ENCODE measurements at places on chromosomes 2 and 18. TPM values are rescaled to one million over a fixed set of nuclear protein-coding genes. Genes with fewer than 3 reads are reported as not detected.

- H3K27me3 ChIP-seq = no peaks in the 10 kb centered on the region
- no peak for DNase-seq
- H3K36me3 ChIP-seq = no peaks in the 10 kb centered on the region
- no peak overlapping the region for H3K4me3 ChIP-seq
- no peaks in the 10 kb centered on the region for H3K4me1 ChIP-seq
- H3K27ac ChIP-seq = no peak overlapping the region
Measured at GRCh38 chr2:31000970-31001369, 137.3 kb downstream of the GALNT14 start.

DNA sequence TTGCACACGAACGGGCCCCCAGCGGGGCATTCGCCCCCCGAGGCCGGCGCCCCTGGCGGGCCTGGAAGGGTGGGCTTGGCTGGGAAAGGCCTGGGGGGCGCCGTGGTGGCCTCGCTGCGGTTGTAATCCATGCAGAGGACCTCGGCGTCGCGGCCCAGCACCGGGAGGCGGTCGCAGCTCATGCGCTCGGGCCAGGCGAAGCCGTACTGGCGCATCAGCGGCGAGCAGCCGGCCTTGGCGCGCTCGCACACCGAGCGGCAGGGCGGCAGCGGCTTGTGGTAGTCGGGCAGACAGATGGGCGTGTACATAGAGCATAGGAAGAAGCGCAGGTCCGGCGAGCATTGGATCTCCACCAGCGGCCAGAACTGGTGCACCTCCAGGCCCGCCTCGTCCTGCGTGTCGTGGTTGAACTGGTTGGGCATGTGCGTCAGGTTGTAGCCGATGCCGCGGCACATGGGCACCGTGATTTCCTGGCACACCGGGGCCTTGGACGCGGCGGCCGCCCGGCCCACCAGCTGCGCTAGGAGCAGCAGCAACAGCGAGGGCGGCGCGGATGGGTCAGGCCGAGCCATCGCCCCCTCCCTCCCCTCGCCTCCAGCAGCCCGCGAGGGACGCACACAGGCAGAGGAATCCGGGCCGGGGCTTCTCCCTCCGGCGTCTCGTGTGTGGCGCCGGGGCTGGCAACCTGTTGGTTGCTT lies 1.4 kb downstream of the FZD5 start:
- H3K4me3 ChIP-seq = peak overlapping the region; percentile 83
- H3K36me3 ChIP-seq = peaks cover 4% of the 10 kb centered on the region
- H3K4me1 ChIP-seq = peaks cover 30% of the 10 kb centered on the region
- peak overlapping the region; percentile 7 for H3K27ac ChIP-seq

DNA sequence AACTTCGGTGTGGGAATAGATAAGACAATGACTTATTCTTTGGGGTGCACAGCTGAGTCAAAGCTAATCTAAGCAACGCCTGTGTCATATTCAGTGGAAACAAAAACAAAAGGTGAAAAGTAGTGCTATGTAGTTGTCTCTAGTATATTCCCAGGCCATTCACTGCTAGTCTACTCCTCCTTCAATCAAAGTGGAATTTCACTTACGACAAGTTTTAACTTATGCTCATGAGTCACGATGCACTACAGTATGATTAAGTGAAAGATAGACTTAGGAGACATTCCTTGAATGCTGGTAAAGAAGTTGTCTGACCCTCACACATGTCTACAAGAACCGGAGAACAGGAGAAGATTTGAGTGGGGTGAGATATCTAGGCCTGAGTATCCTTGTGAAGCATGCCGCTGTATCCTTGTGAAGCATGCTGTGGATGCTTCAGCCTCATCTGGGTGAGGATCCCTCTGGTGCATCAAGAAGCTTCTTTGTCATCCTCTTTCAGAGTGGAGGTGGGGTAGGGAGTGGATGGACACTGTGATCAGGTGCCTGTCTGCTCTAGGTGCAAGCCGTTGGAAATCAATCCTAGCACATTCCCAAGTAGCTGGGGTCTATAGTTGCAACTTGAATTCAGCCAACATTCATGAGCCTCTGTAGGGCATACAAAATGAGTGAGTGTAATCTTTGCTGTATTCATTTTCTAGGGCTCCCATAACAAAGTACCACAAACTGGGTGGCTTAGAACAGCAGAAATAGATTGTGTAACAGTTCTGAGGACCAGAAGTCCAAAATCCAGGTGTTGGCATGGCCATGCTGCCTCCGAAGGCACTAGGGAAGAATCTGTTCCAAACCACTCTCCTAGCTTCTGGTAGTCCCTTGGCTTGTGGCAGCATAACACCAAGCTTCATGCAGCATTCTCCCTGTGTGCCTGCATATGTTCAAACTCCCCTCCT lies 173.5 kb upstream of the FN1 start:
- H3K36me3 ChIP-seq = no peaks in the 10 kb centered on the region
- no peak overlapping the region for H3K4me3 ChIP-seq
- peaks cover 48% of the 10 kb centered on the region for H3K4me1 ChIP-seq
- no peaks in the 10 kb centered on the region for H3K27me3 ChIP-seq
- H3K27ac ChIP-seq = no peak overlapping the region

- H3K36me3 ChIP-seq = no peaks in the 10 kb centered on the region
- H3K4me1 ChIP-seq = peaks cover 27% of the 10 kb centered on the region
- peaks cover 39% of the 10 kb centered on the region for H3K27me3 ChIP-seq
- H3K27ac ChIP-seq = no peak overlapping the region
Measured at GRCh38 chr2:10080536-10081304, 509 bp upstream of the CYS1 start.

DNA sequence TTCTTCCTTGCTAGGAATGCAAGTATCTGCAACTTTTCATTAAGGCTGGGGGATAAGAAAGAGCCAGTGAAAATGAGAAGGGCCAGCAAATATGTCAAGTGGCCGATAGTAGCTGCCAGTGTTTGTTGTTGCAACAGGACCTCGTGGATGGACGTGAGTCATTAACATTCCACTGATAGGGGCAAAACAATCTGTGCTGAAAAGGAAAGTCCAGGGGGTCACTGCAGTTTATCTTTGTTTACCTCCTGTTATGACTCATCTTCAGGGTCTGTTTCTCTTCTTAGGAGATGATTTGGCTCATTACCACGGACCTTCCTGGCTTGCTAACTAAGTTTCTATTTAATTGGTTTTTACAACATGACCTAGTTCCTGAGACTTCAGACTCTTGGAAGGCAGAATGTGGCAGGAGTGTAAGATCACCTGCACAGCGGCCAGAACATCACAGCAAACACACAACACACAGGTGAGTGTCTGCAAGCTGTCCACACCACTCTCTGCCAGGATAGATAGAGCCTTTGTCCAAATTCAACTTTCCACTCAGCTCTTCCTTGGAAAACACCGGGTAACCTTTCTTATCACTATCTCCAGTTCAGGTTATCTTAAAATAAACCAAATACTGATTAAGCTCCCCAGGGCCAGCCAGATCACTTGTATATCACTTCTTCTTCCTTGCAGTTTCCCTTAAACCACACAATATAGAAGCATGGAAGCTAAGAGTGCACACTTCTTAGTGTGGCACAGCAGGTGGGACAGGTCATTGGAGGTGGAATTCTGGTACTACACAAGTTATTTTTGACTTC lies 157.5 kb upstream of the LMAN1 start:
- no peak overlapping the region for H3K4me3 ChIP-seq
- peaks cover 81% of the 10 kb centered on the region for H3K4me1 ChIP-seq
- H3K27me3 ChIP-seq = no peaks in the 10 kb centered on the region
- DNase-seq = no peak

DNA sequence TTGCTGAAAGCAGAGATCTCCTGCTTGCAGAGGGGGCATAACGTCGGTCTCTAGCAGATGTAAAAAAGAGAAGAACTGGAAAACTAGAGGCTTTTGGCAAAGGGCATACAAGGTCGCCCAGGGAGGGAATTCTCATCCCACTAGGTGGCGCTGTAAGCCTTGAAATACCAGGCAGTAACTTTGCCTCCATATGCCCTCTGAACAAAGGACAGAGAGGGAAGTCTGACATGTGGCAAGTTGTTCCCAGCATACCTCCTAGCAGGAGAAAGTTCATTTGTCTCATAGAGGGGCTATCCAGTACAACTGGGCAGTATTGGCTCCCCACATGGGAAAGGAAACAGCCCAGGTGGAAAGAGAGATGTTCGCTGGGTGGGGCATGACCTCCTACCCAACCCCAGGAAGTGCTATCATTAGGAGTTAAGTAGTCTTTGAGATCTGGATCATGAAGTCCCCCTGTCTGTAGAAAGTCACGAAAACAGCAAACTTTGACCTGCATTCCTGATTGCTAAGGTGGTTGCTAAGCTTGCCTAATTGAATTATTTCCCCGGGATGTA lies 39.9 kb downstream of the STK17B start:
- H3K36me3 ChIP-seq = peaks cover 55% of the 10 kb centered on the region
- H3K27ac ChIP-seq = no peak overlapping the region
- no peak for DNase-seq
- H3K4me1 ChIP-seq = peaks cover 2% of the 10 kb centered on the region
- no peaks in the 10 kb centered on the region for H3K27me3 ChIP-seq

DNA sequence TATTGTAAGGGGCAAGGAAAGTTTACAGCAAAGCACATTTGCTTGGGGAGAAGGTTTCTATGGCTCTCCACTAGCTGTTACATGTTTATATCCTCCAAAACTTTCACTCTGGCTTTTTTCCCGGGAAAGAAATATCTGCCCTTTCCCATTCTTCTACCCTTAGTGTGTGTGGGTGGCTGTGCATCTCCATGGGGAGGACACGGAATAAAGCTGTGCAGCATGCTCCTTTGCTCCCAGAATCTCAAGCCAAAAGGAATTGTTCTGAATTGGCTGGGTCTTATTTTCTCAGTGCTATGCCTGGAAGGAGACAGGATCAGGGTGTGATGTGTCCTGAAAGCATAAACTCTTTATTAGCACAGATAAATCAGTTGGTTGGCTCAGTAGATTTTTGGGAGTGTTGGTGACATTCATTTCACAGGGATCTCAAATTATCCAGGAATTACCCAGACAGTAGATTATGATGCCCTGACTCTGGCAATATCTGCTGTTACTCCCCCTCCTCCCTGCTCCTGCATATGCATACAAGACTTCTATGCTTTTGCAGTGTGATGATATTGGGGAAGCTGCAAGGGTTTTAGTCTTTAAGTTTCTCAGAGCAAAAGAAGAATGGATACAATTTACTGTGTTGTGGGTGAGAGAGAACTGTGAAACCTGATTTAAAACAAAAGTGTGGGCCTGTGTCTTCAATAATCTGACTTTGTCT lies 63.1 kb downstream of the PARD3B start:
- peak overlapping the region; percentile 8 for H3K27ac ChIP-seq
- DNase-seq = no peak
- peaks cover 52% of the 10 kb centered on the region for H3K4me1 ChIP-seq
- no peaks in the 10 kb centered on the region for H3K36me3 ChIP-seq

DNA sequence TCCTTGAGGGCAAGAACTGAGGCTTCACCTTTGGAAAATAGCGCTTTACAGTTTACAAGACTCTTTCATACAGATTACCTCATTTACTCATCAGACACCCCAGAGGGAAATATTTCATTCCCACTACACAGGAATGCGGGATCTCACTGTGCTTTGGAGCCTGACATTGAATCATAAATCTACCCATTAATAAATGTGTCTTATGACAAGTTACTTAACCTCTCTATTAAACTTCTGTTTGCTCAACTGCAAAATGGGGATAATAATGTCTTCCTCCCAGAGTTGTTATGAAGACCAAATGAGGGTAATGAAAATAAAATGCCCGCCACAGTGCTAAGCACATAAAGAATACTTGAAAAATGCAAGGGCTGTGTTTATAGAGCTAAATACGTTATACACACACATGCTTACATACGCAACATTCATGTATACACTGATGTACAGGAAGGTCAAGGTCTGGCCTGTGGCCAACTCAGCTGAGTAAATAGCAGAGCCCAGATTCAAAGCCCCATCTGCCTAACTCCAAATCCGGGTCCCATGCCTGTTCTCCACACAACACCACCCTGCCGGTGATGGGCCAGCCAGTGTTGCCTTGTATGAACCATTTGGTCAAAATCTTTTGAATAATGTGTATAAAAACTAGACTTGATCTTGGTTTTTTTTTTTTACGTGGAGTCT lies 77.8 kb upstream of the STPG4 start:
- H3K27ac ChIP-seq = peak overlapping the region; percentile 38
- DNase-seq = no peak
- H3K4me3 ChIP-seq = no peak overlapping the region
- H3K27me3 ChIP-seq = no peaks in the 10 kb centered on the region

DNA sequence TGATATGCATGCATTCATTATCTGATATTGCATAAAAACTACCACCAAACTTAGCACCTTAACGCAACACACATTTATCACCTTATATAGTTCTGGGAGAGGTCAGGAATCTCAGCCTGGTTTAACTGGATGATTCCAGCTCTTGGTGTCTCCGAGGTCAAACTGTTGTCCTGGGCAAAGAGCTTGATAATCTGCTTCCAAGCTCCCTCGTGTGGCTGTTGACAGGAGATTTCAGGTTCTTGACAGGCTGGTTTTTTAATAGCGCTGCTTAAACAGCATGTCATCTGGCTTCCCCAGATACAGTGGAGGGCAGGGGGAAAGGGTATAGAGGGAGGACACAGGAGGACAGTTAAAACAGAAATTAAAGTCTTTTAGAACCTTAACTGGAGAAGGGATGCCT lies 785.0 kb downstream of the CNTNAP5 start:
- no peaks in the 10 kb centered on the region for H3K27me3 ChIP-seq
- no peaks in the 10 kb centered on the region for H3K4me1 ChIP-seq
- H3K36me3 ChIP-seq = no peaks in the 10 kb centered on the region
- no peak for DNase-seq
- no peak overlapping the region for H3K4me3 ChIP-seq

DNA sequence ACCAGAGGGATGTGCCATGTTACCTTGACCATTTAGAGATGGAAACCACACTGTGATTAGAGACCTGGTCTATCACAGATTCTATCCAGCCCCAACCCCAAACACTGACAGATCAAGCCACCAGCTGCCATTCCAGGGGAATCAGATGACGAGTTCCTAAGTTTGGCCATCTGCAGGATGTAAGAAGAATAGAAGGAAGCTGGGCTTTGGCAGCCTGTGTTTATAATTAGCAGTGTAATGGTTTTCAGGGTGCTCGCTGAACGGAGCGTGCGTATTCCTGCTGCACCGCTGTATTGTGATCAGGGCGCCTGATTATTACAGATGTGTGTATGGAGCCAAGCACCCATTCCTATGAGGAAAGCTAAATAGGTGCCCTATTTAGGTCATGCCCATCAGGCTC lies 138.1 kb downstream of the LRRC30 start:
- H3K4me3 ChIP-seq = no peak overlapping the region
- no peaks in the 10 kb centered on the region for H3K36me3 ChIP-seq
- peaks cover 2% of the 10 kb centered on the region for H3K27me3 ChIP-seq
- DNase-seq = no peak
- no peaks in the 10 kb centered on the region for H3K4me1 ChIP-seq

DNA sequence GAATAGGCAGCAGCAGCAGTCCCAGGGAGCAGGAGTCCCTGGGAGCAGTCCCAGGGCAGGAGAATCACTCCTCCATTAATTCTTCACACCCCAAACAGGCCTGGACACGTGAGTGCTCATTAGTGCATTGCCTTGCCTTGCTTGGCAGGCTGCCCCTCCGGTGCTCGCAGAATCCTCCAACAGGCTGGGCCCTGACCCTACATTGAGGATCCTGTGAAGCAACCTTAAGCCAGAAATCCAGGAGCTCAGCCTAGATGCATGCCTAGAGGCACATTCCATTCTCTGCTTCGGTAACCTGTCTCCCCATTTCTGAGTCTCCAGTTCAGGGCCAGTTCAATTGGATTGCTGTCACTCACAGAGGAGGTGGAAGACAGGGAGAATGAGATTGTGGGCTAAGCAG lies 97.4 kb upstream of the LRATD1 start:
- H3K27me3 ChIP-seq = no peaks in the 10 kb centered on the region
- H3K4me3 ChIP-seq = no peak overlapping the region
- no peaks in the 10 kb centered on the region for H3K36me3 ChIP-seq

GLB1L gene
- 8.8 TPM for total RNA-seq

TRABD2A gene
- total RNA-seq = 0.21 TPM

SLC11A1 gene
- total RNA-seq = 0.21 TPM

Data from osteocyte (in vitro differentiated cells).